ENCODE measurements at places on chromosomes 7 and 10. TPM values are rescaled to one million over a fixed set of nuclear protein-coding genes. Genes with fewer than 3 reads are reported as not detected.

The ZNF680 gene
- 33.6 TPM for total RNA-seq

The VAX1 gene
- not detected for total RNA-seq

The FAM25A gene
- total RNA-seq: not detected

The CACNB2 gene
- total RNA-seq: 12.1 TPM

The GBX1 gene
- total RNA-seq: not detected

The NPSR1 gene
- total RNA-seq: not detected

- no peak for DNase-seq
Measured at GRCh38 chr10:72067463-72068125, 20.8 kb downstream of the SPOCK2 start.

- DNase-seq: no peak
Measured at GRCh38 chr10:74234569-74234968, 83.5 kb downstream of the ADK start.

DNA sequence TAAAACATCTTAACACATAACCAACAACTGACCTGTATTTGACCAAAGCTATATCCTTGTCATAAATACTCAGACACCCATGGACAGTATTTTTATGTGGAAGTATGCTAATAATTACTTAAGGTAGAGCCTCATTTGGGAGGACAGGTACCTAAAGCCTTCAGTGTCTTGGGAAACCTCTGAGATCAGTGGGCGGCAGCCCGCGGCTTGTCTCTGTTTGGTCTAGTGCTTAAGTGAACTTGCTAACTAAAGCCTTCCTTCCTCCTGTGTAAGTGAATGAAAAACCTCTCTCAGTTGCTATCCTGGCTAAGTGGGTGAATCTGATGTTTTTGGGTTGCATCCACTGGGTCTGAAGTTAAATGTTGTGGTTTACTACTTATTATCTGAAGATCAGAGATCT lies 144.5 kb upstream of the AGR3 start:
- no peak for DNase-seq

DNA sequence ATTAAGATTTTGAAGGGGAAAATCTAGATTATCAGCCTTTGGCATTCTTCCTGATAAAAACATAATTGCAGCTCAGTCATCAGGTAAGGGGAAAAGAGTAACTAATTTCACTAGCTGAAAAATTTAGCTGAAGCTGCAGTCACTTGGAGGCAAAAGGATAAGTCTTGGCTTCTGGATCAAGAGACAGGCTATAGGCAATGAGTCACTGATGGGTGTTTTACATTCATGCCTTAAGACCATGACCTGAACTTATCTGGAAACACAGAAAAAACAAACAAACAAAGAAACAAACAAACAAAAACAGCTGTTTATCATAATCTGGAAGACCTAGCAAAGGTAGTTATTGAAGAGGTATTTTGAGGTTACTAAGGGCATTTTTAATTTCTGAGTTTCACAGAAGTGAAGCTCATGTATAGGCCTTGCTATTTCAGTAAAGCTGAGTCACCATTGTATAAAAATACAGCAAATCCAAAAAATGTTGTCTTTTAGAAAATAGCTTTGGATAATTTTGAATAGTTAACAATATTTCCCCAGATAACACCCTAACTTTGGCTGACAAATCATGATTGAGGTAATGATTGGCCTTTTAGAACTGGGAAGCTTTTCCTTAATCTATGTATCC lies 40.3 kb downstream of the ZNF22 start:
- DNase-seq: no peak

GRCh38 chr10:27743012-27743876 lies 2.4 kb downstream of the MKX start:
- DNase-seq: no peak

DNA sequence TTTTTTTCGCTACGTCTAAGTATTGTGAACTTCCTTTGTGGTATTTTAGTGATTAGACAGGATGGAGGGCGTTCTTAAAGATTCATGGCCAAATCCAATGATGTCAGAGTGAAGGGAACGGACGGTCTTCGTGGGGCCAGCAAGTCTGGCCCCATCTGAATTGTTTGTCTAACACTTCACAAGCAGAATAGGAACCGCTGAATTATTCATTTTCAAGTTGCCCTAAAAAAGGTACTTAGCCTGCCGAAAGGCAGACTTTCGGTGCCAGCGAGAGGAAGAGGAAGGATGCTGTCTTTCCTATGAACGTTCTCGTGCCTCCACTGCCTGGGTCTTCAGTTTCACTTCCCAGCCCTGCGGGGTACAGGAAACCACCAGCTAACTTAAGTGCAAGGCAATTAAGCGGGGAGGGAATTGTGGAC lies 145.7 kb upstream of the SH2B2 start:
- DNase-seq: no peak

Data from omental fat pad (tissue), 4 donors.